ENCODE measurements at places on chromosomes 16 and 17.

- H3K4me3 ChIP-seq: no peak overlapping the region
- no peak overlapping the region for H3K27ac ChIP-seq
- no peak for DNase-seq
- H3K27me3 ChIP-seq: no peaks in the 10 kb centered on the region
Measured at GRCh38 chr16:85145734-85146531, 33.7 kb upstream of the CIBAR2 start.

DNA sequence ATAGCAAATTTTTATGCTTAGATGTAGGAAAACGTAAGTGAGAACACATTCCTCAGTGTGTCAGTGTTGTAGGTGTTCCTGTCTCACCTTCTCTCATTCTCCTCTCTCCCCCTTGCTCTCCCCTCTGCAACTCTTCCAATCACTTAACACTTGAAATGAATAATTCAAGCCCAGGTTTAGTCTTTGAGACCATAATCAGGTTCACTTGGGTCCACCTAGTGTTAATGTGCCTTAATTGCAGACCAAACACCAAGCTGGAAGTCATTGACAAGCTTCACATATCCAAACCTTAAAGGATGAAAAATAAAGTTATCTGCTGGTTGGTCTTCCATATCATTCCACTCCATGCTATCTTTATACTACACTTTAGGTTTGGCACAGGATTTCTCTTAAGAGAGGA lies 37.0 kb downstream of the STXBP4 start:
- H3K36me3 ChIP-seq: peaks cover 42% of the 10 kb centered on the region
- H3K4me1 ChIP-seq: no peaks in the 10 kb centered on the region
- H3K4me3 ChIP-seq: no peak overlapping the region
- H3K27ac ChIP-seq: no peak overlapping the region

- no peaks in the 10 kb centered on the region for H3K36me3 ChIP-seq
- H3K4me3 ChIP-seq: no peak overlapping the region
- no peak for DNase-seq
- no peaks in the 10 kb centered on the region for H3K4me1 ChIP-seq
- no peak overlapping the region for H3K27ac ChIP-seq
Measured at GRCh38 chr17:55093353-55093752, 124.8 kb downstream of the STXBP4 start.

GRCh38 chr16:72884037-72884436 lies 163.9 kb downstream of the ZFHX3 start:
- peaks cover 45% of the 10 kb centered on the region for H3K36me3 ChIP-seq
- H3K27ac ChIP-seq: no peak overlapping the region
- peaks cover 33% of the 10 kb centered on the region for H3K4me1 ChIP-seq
- DNase-seq: no peak
- no peaks in the 10 kb centered on the region for H3K27me3 ChIP-seq
- H3K4me3 ChIP-seq: no peak overlapping the region

DNA sequence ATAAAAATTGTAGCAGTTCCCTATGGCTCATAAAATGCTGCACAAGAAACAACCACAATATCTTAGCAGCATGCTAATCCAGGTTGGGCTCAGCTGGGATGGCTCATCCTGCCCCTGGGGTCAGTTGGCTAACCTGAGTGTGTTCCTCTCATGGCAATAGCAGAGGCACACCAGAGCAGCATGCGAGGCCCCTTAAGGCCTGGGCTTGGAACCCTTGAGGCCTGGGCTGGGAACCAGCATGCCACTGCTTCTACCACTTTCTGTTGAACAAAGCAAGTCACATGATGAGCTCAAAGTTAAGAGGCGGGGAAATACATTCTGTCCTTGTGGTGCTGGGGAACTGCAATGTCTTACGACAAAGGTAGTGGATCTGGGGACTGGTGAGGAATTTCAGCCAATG lies 154.4 kb upstream of the FOXF1 start:
- H3K27me3 ChIP-seq: peaks cover 91% of the 10 kb centered on the region
- no peaks in the 10 kb centered on the region for H3K36me3 ChIP-seq

GRCh38 chr16:67530013-67530939 lies 1.6 kb downstream of the RIPOR1 start:
- peak overlapping the region; percentile 97 for H3K4me3 ChIP-seq
- H3K4me1 ChIP-seq: peaks cover 40% of the 10 kb centered on the region
- peak; percentile 91 for DNase-seq

GRCh38 chr17:16649585-16649984 lies 4.1 kb downstream of the ZNF624 start:
- no peaks in the 10 kb centered on the region for H3K36me3 ChIP-seq
- H3K4me1 ChIP-seq: no peaks in the 10 kb centered on the region
- H3K4me3 ChIP-seq: no peak overlapping the region
- DNase-seq: no peak
- no peaks in the 10 kb centered on the region for H3K27me3 ChIP-seq
- no peak overlapping the region for H3K27ac ChIP-seq

All from heart left ventricle (tissue), 16 donors.